ENCODE measurements at places on chromosomes 11 and 22.

DNA sequence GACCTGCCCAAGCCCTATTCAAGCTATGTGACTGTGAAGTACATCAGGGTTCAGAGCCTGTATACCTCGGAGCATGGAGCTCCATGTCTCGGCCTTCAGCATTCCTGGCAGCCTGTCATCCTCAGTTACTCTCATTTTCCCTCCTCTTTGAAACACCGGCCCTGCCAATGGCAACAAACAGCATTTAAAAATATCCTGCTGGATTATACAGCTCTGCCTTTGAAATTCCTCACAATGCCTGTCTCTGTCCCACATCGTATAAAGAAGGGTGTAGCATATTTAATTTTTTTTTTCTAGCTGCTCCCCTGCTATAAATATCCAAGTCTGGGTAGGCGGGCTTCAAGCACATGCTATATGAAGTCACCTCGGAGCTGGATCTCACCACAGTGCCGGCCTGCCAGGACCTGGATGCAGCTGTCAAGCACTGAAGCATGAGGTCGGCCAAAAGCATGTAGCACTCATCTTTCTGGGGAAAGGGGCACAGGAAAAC is 11.8 kb downstream of the ABTB2 start:
- DNase-seq: no peak

DNA sequence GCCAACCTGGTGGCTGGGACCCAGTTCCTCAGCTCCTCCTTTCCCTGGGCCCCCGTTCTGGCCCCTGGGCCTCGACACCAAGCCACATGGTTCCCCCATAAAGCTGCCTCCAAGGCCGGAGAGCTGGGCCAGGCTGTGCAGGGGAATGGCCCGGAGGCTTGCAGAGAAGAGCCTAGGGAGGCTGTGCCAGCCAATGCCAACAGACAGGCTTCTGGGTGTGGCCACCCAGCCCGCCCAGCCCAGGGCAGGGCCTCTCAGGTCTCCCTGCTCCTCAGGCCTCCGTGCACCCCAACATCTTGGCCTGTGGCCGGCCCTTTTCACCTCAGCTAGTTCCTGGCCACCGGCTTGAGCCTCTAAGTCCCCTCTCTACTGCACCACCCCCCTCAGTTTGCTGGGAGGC is 17.4 kb upstream of the FLRT1 start:
- DNase-seq: no peak

DNA sequence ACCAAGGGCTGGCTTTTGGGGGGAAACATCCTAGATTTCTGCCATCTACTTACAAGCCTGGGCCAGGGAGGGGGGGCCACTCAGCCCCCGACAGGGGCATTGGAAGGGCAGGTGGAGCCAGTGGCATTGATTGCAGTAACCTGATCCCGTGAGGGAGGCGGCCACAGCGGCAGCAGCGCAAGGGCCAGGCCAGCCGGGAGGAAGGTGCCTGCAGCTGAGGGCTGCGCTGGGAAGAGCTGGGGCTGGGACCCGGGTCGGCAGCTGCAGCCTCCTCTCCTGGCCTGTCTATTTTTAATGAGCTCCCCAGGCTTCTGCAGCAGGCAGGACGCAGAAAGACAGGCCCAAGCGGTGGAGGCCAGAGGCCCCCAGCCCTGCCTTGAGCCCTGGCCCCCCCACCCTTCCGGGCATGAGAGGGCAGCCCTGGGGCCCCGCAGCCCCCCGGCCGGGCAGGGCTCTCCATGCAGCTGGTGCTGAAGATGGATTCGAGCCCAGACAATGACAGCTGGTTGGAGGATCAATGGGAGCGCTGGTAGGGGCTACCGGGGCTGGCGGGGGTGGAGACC is 10.6 kb downstream of the FREY1 start:
- DNase-seq: peak; percentile 59

- DNase-seq: no peak
Observed at GRCh38 chr11:765025-765801, 12.1 kb downstream of the GATD1 start.

DNA sequence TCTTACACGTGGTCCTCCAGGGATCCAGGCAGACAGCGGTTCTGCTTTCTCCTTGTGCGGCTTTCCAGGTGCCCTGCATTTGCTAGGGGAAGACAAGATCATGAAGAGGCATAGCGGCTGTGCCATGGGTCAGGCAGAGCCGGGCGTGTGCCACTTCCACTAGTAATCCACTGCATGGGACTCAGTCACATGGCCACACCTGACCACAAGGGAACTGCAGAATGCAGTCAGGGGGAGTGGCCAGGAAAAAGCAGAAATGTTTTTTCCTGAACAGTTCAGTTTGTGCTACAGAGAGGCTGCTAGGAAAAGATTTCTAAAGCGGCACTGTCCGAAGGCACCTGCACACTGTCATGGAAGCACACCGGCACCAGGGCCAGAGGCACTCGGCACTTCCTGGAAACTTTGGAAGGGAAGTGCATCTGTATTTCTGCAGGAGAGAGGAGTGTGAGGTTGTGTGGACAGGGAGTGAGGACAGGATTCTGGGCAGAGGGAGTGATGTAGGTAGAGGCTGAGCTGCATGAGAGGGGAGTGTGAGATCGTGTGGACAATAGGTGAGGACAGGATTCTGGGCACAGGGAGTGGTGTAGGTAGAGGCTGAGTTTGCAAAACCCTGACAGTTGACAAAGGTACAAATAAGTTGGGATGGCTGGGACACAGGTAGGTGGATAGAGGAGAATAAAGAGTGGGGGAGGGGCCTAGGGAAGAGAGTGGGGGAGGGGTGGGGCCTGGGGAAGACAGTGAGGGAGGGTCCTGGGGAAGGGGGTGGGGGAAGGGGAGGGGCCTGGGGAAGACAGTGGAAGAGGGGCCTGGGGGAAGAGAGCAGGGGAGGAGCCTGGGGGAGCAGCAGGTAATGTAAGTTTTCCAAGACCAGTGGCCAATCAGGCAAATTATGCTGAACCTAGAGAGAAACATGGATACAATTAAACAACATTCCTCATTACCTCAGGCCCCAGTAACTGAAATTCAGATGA is 1436.3 kb downstream of the TBC1D22A start:
- DNase-seq: no peak

DNA sequence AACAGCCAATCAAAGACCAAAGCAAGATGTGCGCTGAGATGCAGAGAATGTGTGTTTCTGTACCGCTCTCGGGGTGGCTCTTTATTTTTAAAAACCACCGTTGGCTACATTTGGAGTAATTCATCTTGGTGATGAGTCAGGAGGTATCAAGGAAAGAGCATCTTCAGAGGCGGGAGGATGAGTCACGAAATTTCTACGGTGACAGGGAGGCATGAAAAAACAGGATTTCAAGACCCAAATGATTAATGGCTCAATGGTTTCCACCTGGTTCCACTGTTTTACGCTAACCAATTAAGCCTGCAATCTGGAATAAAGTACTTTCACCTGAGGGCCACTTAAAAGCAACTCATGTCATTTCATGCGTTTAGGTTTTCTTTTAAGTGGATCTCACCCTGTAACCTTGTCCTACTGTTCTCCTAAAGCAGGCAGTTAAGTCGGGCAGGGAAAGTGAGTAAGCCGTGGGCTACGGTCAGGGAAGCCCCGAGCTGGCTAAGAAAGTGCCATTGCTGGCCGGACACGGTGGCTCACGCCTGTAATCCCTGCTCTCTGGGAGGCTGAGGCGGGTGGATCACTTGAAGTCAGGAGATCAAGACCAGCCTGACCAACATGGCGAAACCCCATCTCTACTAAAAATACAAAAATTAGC is 74.6 kb downstream of the CELSR1 start:
- DNase-seq: no peak

- DNase-seq: no peak
Observed at GRCh38 chr22:44928136-44928463, 81.7 kb downstream of the PHF21B start.

GRCh38 chr22:33792832-33793231 is 127.4 kb downstream of the LARGE1 start:
- DNase-seq: no peak

DNA sequence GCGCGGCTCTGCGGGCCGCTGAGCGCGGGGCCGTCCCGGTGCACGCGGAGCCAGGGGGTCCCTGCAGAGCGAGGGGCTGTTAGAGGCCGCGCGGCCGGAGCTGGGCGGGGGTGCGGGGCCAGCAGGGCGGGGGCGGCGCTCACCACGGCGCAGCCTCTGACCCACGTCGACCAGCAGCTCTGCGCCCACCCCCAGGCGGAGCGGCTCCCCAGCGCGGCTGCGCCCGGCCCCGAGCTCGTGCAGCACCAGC is 385 bp upstream of the SCO2 start:
- no peak for DNase-seq

DNA sequence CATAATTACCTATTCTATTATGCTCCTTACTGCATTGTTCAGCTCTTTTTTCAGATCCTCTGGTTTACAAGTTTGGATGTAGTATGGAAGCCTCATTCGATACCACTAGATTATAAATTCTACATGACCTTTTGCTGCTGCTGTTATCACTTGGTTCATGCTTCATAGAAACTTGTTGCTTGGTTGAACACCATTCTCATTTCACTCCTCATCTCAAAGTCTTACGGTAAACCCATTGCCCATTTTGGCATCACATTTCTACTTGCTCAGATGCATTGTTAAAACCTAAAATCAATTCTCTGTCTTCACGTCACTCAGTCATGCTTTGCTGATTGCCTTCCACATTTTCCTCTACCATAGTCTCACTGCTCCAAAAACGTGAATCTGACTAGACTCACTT is 155.5 kb upstream of the DDI1 start:
- DNase-seq: no peak

DNA sequence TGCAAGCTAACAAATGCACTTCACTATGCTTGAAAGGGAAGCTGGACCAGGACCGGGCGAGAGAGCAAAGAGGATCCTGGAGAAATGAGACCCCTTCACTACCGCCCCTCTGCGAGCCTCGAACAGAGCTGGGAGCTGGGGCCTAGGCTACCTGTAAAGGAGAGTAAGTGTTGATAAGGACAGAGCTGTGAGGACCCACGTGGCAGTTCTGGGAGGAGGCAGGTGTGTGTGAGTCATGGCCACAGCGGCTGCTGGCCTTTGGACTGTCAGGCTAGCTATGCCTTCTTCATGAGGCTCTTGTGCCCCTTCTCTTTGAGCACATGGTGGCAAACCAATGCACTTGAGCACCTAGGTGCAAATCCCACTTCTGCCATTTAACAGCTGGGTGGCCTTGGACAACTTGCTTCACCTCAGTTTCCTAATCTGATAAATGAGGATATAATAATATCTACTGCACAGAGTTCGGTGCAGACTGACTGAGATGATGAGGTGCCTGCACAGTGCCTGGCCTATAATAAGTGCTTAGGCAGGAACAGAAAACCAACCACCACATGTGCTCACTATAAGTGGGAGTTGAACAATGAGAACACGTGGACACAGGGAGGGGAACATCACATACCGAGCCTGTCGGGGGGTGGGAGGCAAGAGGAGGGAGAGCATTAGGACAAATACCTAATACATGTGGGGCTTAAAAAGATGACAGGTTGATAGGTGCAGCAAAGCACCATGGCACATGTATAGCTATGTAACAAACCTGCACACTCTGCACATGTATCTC is 35.3 kb upstream of the KCNJ11 start:
- DNase-seq: no peak

GRCh38 chr11:60428517-60428916 is 855 bp upstream of the MS4A5 start:
- peak; percentile 32 for DNase-seq

GRCh38 chr11:46298699-46299433 is 21.4 kb downstream of the CREB3L1 start:
- DNase-seq: no peak

DNA sequence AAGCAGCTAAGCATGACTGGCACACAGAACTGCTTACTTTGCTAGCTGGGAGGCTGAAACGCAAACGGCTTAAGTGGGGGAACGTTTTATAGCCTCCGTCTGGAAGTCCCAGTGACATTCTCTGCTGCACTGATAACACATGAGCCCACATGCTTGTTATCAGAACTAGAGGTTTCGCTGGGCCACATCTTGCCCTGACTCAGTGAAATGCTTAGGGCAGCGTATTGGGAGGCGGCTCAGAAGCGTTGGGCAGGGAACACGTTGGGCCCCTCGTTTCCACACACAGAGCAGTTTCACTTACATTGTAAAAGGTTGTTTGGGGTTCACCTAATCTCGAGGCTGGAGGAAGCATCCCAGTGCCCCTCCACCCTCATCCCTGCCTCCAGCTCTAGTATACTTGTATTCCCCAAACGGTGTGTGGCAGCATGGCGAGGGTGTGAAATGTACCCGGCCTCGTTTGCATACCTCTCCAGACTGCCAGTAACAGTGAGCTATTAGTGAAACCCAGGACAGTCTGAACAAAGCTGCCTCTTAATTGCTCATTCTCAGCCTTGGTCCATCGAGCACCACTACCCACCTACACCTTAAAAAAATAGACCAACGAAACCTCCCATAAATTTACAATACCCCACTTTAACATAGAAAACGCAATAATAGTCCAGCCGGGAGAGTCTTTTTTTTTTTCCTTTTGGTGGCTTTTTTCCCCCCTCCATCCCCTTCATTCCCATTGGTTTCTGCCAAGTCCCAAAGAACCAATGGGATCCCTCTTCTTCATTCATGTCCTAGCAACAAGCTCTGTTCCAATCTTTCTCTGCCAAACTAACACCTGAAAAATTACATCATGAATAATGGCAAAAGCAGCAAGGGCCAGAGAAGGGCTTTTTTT is 218.8 kb upstream of the SORL1-AS1 start:
- DNase-seq: no peak

DNA sequence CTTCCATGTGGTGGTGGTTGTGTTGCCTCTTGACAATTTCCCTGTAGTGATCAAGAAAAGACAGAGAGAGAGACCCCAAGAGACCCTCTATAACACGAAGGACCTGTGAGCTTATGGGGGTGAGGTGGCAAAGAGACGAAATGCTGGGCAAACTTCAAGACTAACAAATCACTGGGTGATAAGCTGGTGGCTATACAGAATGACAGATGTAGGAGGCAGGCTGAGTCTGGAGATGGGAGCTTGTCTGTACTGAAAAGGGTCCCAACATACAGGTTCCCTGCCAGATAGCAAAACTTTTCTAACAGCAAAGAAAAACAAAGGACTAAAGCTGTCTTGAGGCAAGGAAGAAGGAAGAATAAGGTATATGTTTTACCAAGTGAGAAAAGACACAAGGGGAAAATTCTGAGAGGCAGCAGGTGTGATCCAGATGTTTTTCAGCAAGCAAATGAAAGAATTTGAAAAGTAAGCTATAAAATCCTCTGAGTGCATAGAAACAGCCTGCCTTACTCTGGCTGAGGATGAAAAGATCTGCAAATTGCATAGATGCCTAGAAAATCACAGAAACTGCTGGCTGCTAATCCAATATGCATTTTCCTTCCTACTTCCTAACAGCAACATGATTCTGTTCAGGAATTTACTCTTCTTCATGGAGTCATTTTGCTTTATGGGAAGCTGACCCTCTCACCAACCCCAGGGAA is 21.9 kb upstream of the LYVE1 start:
- no peak for DNase-seq

DNA sequence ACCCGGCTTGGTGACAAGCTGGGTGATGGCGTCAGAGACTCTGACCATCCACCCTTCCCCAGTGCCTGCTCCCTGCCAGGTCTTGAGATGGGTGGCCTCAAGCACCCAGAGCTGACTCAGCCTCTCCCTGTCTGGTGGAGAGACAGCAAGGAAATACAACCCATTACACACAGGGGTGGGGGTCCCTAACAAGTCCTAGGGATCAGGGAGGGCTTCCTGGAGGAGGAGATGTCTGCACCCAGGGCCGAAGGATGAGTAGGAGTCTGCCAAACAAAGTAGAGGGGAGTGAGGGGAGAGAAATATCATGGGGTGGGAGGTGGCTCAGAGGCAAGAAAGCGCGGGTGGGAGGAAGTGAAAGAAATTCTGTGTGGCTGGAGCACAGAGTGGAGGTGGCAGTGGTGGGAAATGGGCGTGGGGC is 6.8 kb downstream of the MAFF start:
- no peak for DNase-seq

GRCh38 chr22:38315823-38316363 is 1.3 kb downstream of the CSNK1E start:
- no peak for DNase-seq

- DNase-seq: peak; percentile 8
Observed at GRCh38 chr11:26276798-26277424, 55.0 kb upstream of the ANO3 start.
